Upper lobe of right lung (tissue), 1 donor: ENCODE measurements at places on chromosomes 1 and 21. TPM values are rescaled to one million over a fixed set of nuclear protein-coding genes. Genes with fewer than 3 reads are reported as not detected.

- H3K27me3 ChIP-seq, result peaks cover 9% of the 10 kb centered on the region
- no peak for DNase-seq
- no peak overlapping the region for H3K27ac ChIP-seq
- no peaks in the 10 kb centered on the region for H3K4me1 ChIP-seq
Measured at GRCh38 chr1:47738560-47739182, 258.5 kb downstream of the TRABD2B start.

DNA sequence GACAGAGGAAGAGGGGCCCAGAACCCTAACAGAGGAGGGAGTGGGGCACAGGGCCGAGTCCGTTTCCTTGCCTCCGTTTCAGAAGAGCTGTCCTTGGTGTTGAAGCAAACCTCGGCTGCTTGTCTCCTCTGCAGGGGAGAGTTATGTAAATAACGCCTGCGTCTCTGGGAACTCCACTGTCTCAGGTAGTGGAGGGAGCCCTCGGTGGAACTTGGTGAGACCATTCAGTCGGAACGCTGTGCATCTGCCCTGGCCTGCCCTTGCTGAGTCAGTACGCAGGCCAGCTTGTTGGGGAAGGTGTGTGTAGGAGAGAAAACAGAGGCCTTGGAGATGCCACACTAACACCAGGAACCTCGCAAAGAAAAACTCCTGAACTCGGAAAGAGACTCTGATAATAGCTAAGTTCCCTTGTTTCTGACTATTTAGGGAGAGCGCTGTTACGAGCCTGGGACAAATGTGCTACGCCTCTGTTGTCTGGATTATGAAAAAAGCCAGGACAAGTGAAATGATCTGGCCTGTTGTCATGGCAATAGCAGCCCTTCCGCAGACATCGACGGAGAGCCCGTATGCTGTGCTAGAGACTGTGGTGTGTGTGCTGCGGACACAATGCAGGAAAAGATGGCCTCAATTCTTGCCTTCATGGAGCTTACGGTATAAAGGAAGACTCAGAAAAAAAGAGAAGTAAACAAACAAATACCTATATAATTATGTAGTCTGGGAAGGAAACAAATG is 94.6 kb upstream of the AKT3 start:
- H3K4me1 ChIP-seq, result no peaks in the 10 kb centered on the region
- H3K27ac ChIP-seq, result no peak overlapping the region
- H3K27me3 ChIP-seq, result no peaks in the 10 kb centered on the region
- no peaks in the 10 kb centered on the region for H3K36me3 ChIP-seq
- no peak overlapping the region for H3K4me3 ChIP-seq

DNA sequence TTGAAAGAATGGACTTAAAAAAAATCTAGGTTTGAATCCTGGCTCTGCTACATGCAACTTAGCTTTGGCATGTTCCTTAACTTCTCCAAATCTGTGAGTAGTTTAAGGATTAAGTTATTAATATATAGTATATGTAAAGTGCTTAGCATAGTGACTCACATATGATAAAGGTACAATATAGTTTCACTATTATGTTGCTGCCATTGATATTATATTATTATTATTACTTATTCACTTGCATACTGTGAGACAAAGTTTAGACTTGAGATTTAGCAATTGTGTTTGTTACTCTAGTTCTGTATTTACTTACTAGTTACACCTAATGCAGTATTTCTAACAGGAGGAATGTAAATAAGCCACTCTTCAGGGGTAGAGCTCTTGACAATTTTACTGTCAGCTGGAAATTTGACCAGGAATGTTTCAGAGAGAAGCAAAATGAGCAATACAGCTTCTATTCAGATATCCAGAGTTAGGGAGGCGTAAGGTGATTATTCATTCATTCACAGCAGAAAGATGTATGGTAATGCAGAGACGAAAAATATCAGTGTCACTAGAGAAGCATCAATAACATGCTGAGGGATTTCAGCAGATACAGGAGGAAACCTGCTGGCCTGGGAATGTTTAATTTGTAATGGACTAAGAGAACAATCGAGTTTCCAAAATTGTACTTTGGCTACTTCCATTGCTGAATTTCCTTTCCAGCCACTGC is 25.5 kb downstream of the RGS7 start:
- no peaks in the 10 kb centered on the region for H3K4me1 ChIP-seq
- no peaks in the 10 kb centered on the region for H3K36me3 ChIP-seq
- no peak overlapping the region for H3K4me3 ChIP-seq
- no peaks in the 10 kb centered on the region for H3K27me3 ChIP-seq
- DNase-seq, result no peak

Gene ZBED6
- total RNA-seq, result 29.5 TPM

Gene SPSB1
- total RNA-seq, result 29.0 TPM

Gene TM2D1
- 41.0 TPM for total RNA-seq
